Vagina (tissue), 2 donors: ENCODE measurements at places on chromosomes 7 and 10. TPM values are rescaled to one million over a fixed set of nuclear protein-coding genes. Genes with fewer than 3 reads are reported as not detected.

GRCh38 chr7:158850545-158851102 is 5.7 kb upstream of the DYNC2I1 start:
- DNase-seq: no peak

- no peak for DNase-seq
Observed at GRCh38 chr7:93921607-93922566, at the start of gene GNG11. Gene GNG11 (plus strand): TSS chr7:93921735. CDS start chr7:93922138, 403 bp downstream.

DNA sequence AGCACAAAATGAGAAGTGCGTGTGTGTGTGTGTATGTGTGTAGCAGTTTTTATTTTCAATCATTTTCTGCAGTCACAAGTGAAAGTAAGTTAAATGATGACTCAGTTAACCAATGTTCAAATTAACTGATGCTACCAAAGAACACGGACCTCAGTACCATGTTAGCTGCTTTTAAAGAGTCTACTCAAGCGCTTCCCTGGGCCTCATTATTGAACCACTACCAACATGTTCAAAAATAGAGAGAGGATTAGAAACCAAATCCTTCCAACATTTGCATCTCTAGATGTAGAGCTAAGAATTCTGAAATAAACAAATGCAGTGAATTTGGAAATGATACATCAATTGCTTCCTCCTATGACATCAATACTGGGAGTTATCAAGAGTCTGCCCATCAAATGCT is at the start of gene TAS2R39:
Gene TAS2R39, plus strand, starts transcription at position 396 of the 400 bp plus-strand sequence. Its CDS starts 0 bp downstream, at position 396.
- DNase-seq: no peak

- DNase-seq: no peak
Observed at GRCh38 chr7:123355576-123356190, 155.9 kb upstream of the SLC13A1 start.

DNA sequence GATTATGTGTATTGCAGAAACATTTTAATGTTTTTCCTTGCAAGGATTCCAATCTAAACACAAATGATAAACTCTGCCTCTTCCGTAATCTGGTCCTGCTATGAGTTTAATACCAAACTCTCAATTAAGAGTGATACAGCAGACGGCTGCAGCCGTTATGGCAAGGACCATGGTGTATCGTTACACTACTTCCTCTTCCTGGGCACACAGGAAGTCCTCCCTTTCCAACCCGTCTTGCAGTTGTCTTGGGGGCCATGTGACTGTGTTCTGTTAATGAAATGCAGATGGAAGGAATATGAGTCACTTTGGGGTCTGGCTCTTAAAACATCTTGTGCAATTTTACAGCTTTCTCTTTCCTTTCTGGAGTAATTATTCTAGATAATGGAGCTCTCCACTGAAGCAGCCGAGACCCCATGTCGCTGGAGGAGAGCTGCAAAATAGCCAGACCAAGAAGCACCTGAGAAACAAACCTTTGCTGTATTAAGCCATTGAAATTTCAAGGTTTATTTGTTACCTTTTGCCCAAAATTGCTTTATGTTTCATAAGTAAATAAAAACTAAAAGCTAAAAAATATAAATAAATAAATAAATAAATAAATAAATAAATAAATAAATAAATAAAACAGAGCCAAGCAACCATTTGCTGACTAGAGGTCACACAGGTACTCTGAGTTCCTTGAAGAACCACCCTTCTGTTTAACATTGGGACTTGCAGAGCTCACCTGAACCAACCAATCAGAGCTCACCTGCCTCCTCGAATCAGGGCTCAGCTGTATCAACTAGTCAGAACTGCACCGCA is 74.7 kb downstream of the FRMPD2 start:
- no peak for DNase-seq

DNA sequence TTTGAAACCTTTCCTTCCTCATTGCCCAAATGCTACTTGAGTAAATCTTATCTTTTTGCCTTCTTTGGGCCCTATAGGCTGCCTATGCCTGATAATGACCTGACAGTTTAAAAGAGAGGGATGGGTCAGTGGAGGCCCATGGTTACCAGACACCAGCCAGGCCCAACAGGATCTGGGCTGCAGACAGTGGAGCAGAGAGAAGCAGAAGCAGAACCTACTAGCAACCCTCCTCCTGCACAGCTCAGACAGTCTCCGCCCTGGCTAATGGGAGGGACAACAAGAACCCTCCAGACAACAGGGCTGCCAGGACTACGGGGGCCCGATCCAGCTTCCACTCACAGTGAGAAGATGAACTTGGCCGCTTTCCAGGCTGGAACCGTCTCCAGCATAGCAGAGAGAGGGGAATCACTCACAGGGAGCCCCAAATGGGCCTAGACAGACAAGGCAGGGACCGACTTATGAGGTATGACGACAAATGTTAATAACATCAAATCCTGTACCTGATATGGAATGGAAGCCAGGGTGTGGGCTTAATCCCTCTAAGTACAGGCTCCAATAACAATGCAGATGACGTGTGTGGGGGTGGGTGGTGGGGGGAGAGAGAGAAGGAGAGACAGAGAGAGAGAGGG is 31.7 kb upstream of the DGKI start:
- DNase-seq: no peak

DNA sequence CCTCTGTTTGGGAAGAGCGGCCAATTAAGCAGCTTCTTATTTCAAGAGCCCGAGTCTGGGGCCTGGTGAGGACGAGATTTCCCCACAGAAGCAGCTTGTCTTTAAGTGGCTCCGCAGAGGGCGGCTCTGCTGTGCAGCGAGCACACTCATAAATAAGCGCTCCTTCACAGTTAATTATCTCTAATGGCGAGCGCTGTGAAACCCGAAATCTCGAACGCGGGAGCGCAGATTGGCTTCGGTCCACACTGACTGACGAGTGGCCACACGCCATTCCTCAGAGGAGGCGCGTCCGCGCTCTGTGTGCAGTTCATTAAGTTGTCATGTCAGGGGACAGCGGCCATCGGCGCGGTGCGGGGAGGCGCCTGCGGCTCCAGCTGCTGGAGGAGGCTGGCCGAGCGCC is 560.9 kb downstream of the DNAJB6 start:
- no peak for DNase-seq

- DNase-seq: no peak
Observed at GRCh38 chr7:78377532-78377931, 579.0 kb downstream of the PHTF2 start.

DNA sequence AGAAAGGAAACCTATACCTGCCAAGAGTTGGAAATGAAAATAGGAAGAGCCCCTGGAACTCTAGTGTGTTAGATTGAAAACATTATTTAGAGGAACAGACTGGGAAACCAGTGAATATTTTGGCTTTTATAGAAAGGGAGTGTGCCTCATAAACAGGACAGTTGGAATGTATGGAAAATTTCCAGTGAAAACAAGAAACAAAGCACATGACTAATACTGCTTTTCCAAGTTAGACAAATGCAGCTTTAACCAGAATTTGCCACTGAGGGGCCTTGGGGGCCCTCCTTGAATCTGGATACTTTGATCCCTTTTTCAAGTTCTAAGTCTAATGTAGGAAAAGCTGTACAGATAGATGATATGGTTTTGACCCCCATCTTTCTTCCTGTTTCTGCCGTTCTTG is 21.2 kb downstream of the ITGB8 start:
- DNase-seq: no peak

- no peak for DNase-seq
Observed at GRCh38 chr7:26291699-26292538, at the start of gene SNX10. Gene SNX10 (plus strand): TSS chr7:26291862. CDS start chr7:26346443, 54,581 bp downstream.

GRCh38 chr7:138015096-138015495 is 13.2 kb upstream of the CREB3L2 start:
- no peak for DNase-seq

GRCh38 chr10:64573623-64574325 is 1052.6 kb downstream of the REEP3 start:
- DNase-seq: no peak

DNA sequence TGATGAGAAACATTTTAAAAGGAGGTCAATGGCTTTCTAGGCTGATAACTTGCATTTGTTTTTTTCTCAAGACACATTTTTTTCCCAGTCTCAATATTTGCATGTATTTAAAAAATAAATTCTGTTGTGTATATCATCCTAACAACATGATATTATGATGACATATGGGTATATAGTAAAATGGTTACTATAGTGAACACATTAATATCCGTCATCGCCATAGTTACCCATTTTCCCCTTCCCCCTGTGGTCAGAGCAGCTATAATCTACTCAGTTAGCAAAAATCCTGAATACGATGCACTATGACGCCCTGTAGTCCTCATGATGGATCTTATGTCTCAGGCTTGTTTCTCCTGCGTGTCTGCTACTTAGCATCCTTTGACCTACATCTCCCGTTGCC is 60.9 kb upstream of the ZPBP start:
- no peak for DNase-seq

- DNase-seq: no peak
Observed at GRCh38 chr10:27680006-27680557, 65.5 kb downstream of the MKX start.

- DNase-seq: no peak
Observed at GRCh38 chr10:126156503-126156902, 231.8 kb downstream of the ADAM12 start.

DNA sequence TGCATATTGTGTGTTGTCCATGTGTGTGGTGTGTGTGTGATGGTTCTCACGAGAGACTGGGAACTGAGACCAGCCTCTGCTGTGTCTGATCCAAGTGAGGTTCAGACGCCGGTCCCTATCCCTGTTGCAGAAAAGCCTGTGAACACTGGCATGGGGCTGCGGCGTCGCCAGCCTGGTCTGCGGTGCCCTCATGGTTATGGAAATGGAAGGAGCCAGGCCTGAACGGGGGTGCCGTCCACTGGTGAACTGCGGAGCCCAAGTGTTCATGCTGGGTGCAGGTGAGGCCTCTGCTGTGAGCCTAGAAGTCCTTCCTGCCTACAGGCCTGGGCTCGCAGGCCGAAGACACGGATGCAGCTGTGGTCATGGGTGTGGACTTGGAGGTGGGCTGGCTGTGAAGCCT is 18.7 kb upstream of the NCAPG2 start:
- DNase-seq: no peak

DNA sequence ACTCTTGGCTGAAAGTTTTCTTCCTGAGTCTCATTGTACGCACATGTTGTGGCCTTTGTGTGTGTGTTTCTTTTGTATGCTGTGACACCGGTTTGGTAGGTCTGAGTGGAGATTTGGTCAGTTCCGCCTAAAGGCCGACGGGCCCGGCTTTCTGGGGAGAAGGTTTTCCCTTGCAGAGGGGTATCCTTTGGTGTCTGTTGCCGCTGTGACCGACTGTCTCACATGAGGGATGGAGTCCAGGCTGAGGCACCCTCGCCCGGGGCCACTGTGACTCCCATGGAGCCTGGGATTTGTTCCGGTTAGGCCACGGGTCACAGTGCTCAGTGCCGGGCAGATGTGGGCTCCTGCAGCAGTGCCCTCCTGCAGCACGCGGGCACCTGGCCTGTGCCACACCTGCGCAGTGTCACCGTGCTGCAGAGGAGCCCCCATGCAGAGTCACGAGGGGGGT is 19.4 kb downstream of the INPP5A start:
- DNase-seq: no peak

DNA sequence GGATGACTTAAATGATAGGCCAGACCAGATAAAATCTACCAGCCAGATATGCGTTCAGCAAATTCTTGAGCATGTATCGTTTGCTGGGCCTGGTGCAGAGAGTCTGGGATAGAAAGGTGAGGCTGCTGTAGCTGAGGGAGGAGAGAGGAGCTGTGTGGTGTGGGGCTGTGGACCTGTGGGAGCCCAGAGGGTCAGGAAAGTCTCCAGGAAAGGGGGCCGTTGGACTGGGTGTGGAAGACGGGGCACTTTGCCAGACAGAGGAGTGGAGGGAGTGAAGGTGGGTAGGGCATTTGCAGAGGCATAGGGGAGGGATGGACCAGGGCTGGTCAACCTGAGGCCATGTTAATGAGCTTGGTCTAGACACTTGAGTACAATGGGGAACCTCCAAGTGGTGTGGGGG is 124.7 kb upstream of the UNC5B start:
- no peak for DNase-seq

- no peak for DNase-seq
Observed at GRCh38 chr10:99782447-99783286, at the start of gene ABCC2. Gene ABCC2 (plus strand): TSS chr10:99782640. CDS start chr10:99782845, 205 bp downstream.

DNA sequence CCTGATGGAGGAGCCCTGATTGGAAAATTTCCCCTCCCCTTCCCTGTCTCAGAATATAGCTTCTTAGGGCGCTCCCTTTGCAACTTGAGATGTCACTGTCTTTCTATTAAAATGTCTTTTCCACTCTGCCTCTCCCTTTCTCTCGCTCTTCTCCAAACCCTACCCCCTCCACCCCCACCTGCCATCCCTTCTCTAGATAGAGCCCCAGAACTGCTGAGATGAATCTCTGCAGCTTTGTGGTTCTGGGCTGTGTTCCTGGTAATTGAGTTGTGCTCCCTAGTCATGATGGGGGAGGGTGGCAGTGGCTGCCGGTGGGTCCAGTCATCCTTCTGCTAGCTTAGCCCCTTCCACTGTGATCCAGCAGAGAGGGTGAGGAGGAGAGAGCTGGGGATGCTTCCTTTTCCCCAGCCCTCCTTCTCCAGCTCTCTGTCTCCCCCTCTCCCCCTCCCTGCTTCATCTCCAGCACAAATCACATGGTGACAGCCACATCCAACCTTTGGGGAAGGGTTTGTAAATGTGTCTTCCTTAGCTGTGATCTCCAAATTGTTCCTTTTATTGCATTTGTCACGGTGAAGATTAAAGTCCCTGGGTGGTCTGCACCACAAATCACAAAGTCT is 50.8 kb upstream of the BTRC start:
- DNase-seq: no peak

DNA sequence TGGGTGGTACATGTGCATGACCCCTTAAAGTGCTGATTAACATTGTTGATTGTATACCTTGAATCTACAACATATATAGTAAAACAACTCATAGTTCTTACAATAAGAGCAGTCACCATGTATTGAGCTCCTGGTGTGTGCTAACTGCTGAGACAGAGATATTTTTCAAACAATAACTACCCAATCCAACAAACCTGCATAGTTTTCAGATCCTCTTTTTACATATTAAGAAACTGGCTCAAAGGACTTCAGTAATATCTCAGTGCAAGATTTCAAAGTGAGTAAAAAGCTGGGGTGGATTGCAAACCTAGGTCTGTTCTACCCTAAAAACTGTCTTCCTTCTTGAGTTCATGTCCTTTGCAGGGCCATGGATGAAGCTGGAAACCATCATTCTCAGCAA is 272.2 kb downstream of the SNX13 start:
- DNase-seq: no peak

TRUB1 gene
- 30.2 TPM for total RNA-seq

OR6V1 gene
- not detected for total RNA-seq

FGFBP3 gene
- total RNA-seq: 0.74 TPM

MLXIPL gene
- 6.1 TPM for total RNA-seq

CTNNA3 gene
- 0.98 TPM for total RNA-seq

CCT6A gene
- total RNA-seq: 82.0 TPM

DDX56 gene
- total RNA-seq: 60.2 TPM

KNDC1 gene
- 3.4 TPM for total RNA-seq

NUTM2E gene
- not detected for total RNA-seq

TYW1B gene
- 6.9 TPM for total RNA-seq

ZNF853 gene
- total RNA-seq: 14.0 TPM

MSS51 gene
- 1.5 TPM for total RNA-seq

MYH16 gene
- not detected for total RNA-seq

RAB19 gene
- not detected for total RNA-seq

PNLIP gene
- not detected for total RNA-seq

IL15RA gene
- total RNA-seq: 41.0 TPM

TMEM229A gene
- not detected for total RNA-seq

RBP4 gene
- 36.8 TPM for total RNA-seq

MAT1A gene
- not detected for total RNA-seq

PBLD gene
- total RNA-seq: 1.2 TPM

UNCX gene
- total RNA-seq: not detected

CRYGN gene
- total RNA-seq: not detected
